ENCODE measurements at places on chromosomes 13 and 19.

DNA sequence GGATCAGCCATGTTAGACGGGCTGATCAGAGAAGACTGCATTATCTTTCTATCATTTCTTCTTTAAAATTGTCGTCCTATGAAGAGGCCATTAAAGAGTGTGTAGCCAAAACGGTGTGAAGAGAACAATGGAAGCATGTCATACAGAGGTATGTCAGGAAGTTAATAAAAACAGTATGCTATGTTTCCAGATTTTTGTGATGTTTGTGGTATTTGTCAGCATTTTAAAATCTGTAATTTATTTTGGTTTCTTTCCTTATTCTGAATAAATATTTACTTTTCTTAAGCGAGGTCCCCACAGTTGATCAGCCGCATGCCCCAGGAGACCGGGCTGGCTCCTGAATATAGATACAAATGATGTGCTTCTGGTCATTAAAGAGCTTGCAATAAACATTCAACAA, 142.9 kb upstream of the SERP2 start:
- DNase-seq, result no peak

DNA sequence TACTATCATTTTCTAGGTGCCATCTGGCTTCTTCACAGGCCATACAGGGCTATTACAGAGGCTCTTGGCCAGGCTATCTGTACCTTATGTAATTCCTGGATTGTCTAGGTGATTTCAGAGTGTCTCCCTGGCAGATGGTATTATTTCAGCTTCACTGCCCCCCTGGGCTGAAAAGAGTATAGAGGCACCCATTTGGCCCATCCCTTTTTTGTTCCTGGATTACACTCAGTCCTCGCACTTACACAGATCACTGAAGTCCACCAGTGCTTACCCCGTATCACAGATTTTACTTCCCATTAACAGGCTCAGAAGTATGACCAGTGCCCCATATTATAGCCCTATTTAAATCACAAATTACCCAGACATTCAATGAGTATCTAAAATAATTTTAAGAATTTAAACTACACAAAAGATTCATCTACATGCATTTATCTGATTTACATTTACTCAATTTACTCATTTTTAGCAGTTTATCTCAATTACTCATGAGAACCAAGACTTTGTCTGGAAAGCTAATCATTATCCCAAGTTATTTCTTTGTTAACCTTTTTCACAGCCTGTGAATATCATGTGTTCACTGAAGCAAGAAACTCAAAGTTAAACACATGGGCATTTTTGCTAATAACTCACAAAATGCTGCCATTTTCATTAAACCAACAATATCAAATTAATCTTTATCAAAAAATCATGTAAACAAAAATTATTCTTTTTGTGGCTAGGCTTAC, 121.0 kb downstream of the PCDH20 start:
- no peak for DNase-seq

GRCh38 chr13:34347784-34348573, 530.0 kb downstream of the RFC3 start:
- no peak for DNase-seq

GRCh38 chr13:110921209-110921608, 6.3 kb upstream of the ANKRD10 start:
- DNase-seq, result no peak

- DNase-seq, result no peak
Observed at GRCh38 chr19:37874784-37875183, 31.6 kb downstream of the WDR87 start.

- DNase-seq, result no peak
Observed at GRCh38 chr13:92172191-92172590, 773.8 kb downstream of the GPC5 start.

DNA sequence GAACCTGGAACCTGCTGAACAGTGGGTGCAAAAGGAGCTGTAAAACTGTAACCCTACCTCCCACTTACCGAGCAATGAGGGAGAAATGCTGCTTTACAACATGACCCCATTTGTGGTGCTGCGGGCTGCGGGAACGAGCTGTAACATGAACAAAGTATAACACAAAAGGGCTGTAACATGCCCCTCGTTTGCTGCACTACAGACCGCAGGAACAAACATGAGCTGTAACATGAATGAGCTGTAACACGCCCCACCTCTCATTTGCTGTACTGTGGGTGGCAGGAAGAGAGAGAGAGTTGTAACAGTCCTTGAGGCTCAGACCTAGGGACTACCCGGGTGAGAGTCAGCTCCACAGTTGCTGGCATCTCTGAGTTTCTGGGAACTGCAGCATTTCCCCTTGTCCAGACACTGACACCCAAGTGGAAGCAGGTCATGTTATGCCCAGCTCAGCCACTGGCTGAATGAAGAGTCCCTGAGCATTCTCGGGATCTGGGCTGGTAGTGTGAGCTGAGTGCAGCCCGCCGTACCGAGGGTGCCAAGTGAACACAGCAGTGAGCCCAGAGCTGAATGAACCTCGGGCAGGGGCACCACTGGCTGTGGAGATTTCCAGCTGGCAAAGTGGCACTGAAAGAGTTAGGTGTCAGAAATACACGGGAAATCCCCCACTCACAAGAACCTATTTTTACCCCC, 1385.3 kb upstream of the SPRY2 start:
- no peak for DNase-seq

- DNase-seq, result no peak
Observed at GRCh38 chr19:18719541-18719940, 36.1 kb downstream of the CRTC1 start.

GRCh38 chr19:48053076-48053475, 9.2 kb upstream of the CABP5 start:
- DNase-seq, result no peak

DNA sequence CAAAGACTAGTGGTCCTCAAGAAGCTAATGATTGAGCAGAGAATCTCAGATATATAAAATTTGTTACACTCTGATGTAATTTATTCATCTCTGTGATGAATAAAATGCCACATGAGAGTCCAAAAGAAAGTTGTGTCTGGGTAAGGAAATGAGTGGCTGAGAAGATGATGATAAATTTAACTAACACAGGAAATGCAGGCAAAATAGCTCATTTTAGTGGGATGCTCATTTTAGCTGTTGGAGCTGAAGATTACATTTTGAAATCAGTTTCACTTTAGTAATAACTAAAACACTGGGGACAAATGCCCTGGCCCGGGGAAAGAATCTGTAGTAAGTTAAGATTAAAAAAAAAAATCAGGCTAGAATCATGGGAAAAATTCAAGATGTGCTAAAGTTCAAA, 35.2 kb downstream of the SPRY2 start:
- DNase-seq, result no peak

All from AG04449 (cell line).